ENCODE measurements at places on chromosomes 2 and 18. TPM values are rescaled to one million over a fixed set of nuclear protein-coding genes. Genes with fewer than 3 reads are reported as not detected.

DNA sequence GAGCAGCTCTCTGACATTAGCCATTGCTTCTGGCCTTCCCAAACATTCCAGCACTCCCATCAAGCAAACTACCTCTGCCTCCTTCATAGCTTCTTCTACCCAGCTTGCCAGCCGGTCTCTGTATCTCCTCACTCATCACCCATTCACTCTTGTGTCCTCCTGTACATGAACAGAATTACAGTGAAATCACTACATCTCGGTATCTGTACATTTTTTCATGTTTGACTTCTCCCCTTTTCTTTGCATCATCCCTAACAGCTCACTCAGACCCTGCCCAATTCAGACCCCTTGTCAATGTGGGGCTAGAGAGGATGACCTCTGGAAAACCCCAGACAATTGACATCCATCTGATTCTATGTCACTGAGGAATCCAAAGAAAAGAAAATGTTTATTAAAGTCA, 335.8 kb downstream of the TNS1 start:
- no peaks in the 10 kb centered on the region for H3K27me3 ChIP-seq
- no peaks in the 10 kb centered on the region for H3K36me3 ChIP-seq

DNA sequence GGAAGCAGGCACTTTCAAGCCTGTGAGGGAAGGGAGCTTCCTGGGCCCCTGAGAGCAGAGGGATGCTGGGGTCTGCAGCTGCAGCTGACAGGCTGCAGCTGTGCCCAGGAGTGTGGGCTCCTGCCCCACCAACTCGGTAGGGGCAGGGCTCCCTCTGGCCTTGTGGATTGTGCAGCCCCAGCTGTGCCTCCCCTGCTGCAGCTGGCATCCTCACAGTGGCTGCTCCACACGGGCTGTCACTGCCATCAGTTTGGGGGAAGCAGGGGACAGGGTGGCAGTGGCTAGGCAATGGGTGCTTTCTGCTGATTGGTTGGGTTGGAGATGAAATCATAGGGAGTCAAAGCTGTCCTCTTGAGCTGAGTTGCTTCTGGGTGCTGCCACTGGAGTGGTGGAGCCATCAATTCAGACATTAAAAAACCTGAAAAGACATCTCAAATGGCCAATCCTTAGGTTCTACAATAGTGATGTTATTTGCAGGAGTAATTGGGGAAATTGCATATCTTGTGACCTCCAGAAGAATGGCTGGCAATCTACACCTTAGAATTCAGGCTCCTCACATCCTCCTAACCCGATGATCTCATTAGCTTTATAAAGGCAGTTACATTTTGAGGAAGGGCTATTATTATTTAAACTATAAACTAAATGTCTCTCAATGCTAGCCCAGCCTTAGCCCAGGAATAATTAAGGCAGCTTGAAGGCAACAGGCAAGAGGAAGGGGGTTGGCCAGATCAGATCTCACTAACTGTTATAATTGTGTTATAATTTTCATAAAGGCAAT, 41.3 kb downstream of the FAM171B start:
- no peaks in the 10 kb centered on the region for H3K27me3 ChIP-seq
- no peak for DNase-seq
- no peak overlapping the region for H3K4me3 ChIP-seq
- H3K4me1 ChIP-seq = no peaks in the 10 kb centered on the region

TDRD15 gene
- total RNA-seq = not detected

GRCh38 chr2:31107591-31108300, 30.5 kb downstream of the GALNT14 start:
- H3K4me1 ChIP-seq = no peaks in the 10 kb centered on the region
- H3K4me3 ChIP-seq = no peak overlapping the region

- H3K27me3 ChIP-seq = peaks cover 36% of the 10 kb centered on the region
- H3K36me3 ChIP-seq = no peaks in the 10 kb centered on the region
- DNase-seq = peak; percentile 20
- H3K4me1 ChIP-seq = peaks cover 54% of the 10 kb centered on the region
- H3K27ac ChIP-seq = peak within 1 kb of the TSS; percentile 68
- peak within 1 kb of the TSS; percentile 55 for H3K4me3 ChIP-seq
Measured at GRCh38 chr2:71453404-71454220, at the start of gene DYSF. Gene DYSF (plus strand): TSS chr2:71453561.

IL37 gene
- total RNA-seq = 1.1 TPM

GKN1 gene
- total RNA-seq = not detected

DNA sequence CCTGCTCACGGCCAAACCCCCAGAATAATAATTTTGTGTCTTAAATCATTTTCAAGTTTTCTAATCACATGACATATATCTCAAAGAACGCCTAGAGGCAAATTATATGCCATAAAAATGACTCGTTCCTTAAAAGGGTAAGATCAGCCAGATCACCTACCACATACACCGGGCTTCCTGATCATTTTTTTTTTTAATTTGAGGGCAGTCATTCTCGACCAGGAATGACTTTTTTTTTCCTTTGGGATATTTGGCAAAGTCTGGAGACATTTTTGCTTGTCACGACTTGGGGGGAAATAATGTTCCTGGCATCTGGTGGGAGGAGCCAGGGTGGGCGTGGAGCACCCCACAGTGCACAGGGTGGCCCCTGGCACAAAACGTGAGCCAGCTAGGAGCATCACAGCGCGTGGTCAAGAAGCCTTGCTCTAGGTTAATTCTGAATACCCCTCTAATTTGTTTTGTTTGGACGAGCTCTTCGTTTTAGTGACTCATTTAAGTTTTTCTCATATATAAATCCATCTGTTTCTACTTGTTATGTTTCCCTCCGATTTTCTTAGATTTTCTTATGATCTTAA, 94.9 kb downstream of the TWIST2 start:
- H3K27me3 ChIP-seq = no peaks in the 10 kb centered on the region
- H3K4me1 ChIP-seq = no peaks in the 10 kb centered on the region
- H3K4me3 ChIP-seq = no peak overlapping the region
- no peaks in the 10 kb centered on the region for H3K36me3 ChIP-seq

Measured in transverse colon (tissue), 4 donors.